ENCODE measurements at places on chromosomes 4 and X. TPM values are rescaled to one million over a fixed set of nuclear protein-coding genes. Genes with fewer than 3 reads are reported as not detected.

The PRRG1 gene
- total RNA-seq: 33.7 TPM

The PPP1R3F gene
- 5.6 TPM for total RNA-seq

The TRAM1L1 gene
- total RNA-seq: 3.1 TPM

The HPGD gene
- 0.20 TPM for total RNA-seq

The MAGEB10 gene
- not detected for total RNA-seq

The CNKSR2 gene
- total RNA-seq: 2.2 TPM

- no peak for DNase-seq
- H3K4me3 ChIP-seq: no peak overlapping the region
- no peaks in the 10 kb centered on the region for H3K27me3 ChIP-seq
- H3K27ac ChIP-seq: no peak overlapping the region
- H3K36me3 ChIP-seq: no peaks in the 10 kb centered on the region
These were observed 23.4 kb upstream of the PPP3CA start for GRCh38 chr4:101370663-101371210.

DNA sequence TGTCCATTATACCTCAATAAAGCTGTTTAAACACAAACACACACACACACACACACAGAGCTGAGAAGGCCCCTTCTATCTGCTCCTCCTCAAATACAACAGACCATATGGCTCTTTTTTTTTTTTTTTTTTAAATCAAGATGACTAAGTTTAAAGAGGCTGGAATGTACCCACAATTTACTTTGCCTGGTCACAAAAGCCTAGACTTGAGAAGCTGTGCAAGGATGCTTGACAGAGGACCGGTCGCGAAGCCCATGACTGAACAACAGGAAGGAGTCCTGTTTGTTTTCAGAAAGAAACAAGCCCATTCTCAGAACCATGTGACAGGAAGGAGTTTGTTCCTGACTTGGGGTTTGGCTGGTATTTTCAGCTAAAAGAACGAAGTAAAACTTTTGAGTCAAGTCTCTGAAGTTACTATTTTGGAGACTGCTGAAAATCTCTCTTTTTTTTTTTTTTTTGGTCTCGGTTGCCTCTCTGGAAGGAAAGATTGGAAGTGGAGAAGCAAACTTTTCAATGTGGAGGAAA is 650.9 kb upstream of the TENM3 start:
- H3K4me1 ChIP-seq: no peaks in the 10 kb centered on the region
- DNase-seq: peak; percentile 34
- H3K27ac ChIP-seq: no peak overlapping the region
- H3K36me3 ChIP-seq: no peaks in the 10 kb centered on the region
- no peak overlapping the region for H3K4me3 ChIP-seq

- H3K4me1 ChIP-seq: peaks cover 2% of the 10 kb centered on the region
- no peaks in the 10 kb centered on the region for H3K36me3 ChIP-seq
- no peak overlapping the region for H3K4me3 ChIP-seq
- H3K27ac ChIP-seq: peak overlapping the region; percentile 26
- peak; percentile 67 for DNase-seq
These were observed 253.6 kb downstream of the CBLL2 start for GRCh38 chrX:22526339-22526738.

GRCh38 chr4:87093443-87094123 is 126.8 kb downstream of the KLHL8 start:
- peaks cover 8% of the 10 kb centered on the region for H3K27me3 ChIP-seq
- H3K27ac ChIP-seq: peak overlapping the region; percentile 47
- H3K4me3 ChIP-seq: no peak overlapping the region
- DNase-seq: peak; percentile 39
- peaks cover 18% of the 10 kb centered on the region for H3K4me1 ChIP-seq
- no peaks in the 10 kb centered on the region for H3K36me3 ChIP-seq

DNA sequence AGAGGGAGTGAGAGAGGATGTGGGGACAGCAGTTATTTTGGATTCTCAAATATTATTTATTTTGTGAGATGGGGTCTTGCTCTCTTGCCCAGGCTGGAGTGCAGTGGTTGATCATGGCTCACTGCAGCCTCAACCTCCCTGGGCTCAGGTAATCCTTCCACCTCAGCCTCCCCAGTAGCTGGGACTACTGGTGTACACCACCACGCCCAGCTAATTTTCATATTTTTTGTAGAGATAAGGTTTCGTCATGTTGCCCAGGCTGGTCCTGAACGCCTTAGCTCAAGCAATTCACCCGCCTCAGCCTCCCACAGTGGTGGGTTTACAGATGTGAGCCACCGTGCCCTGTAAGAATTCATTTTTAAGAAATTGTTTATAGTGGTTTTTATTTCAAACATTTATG is 61.2 kb downstream of the FHDC1 start:
- no peaks in the 10 kb centered on the region for H3K4me1 ChIP-seq
- H3K27ac ChIP-seq: no peak overlapping the region
- H3K27me3 ChIP-seq: no peaks in the 10 kb centered on the region

GRCh38 chr4:188078116-188078515 is 31.3 kb downstream of the TRIML2 start:
- DNase-seq: no peak
- H3K36me3 ChIP-seq: no peaks in the 10 kb centered on the region
- no peaks in the 10 kb centered on the region for H3K27me3 ChIP-seq

DNA sequence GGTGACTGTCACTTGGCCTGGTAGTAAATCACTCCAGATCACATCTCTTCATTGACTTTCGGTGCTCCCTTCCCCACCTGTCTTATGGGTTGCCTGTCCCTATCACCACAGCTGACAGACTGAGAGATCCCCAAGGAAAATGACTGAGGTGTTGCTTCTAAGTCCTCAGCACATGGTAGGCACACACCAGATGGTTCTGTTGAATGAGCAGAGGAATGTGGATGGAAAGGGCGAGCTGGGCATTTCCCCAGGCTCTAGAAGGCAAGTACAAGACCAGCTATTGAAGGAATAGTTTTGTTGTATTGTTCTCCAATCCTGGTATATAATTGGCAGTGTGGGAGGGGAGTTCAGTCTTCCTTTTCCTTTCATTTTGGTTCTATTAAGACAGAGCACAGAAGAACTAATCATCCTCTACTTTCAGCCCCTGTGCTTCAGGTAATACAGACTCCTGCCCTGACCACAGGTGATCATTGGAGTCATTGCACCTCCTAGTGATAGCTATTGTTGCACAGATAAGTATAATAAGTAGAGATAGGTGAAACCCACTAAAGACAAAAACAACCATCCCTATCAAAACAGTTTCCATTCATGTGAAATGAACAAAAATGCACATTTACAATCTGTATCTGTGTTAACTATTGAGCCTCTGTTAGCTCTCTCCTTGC is 158.6 kb downstream of the TRAM1L1 start:
- no peaks in the 10 kb centered on the region for H3K4me1 ChIP-seq
- no peaks in the 10 kb centered on the region for H3K36me3 ChIP-seq
- DNase-seq: no peak

- DNase-seq: peak; percentile 65
- no peak overlapping the region for H3K4me3 ChIP-seq
- H3K4me1 ChIP-seq: no peaks in the 10 kb centered on the region
These were observed 200.3 kb downstream of the FAT4 start for GRCh38 chr4:125515016-125515415.

GRCh38 chr4:184598753-184599491 is 50.3 kb downstream of the CASP3 start:
- H3K4me1 ChIP-seq: peaks cover 4% of the 10 kb centered on the region
- H3K27ac ChIP-seq: no peak overlapping the region
- H3K4me3 ChIP-seq: no peak overlapping the region
- no peaks in the 10 kb centered on the region for H3K27me3 ChIP-seq
- H3K36me3 ChIP-seq: no peaks in the 10 kb centered on the region

- no peak overlapping the region for H3K4me3 ChIP-seq
- H3K36me3 ChIP-seq: no peaks in the 10 kb centered on the region
- no peak overlapping the region for H3K27ac ChIP-seq
- H3K27me3 ChIP-seq: no peaks in the 10 kb centered on the region
- H3K4me1 ChIP-seq: no peaks in the 10 kb centered on the region
These were observed 57.8 kb downstream of the SPATA4 start for GRCh38 chr4:176137631-176138030.

- H3K27ac ChIP-seq: no peak overlapping the region
- no peak for DNase-seq
- H3K36me3 ChIP-seq: no peaks in the 10 kb centered on the region
- no peaks in the 10 kb centered on the region for H3K27me3 ChIP-seq
These were observed 15.8 kb downstream of the MAOB start for GRCh38 chrX:43866423-43866822.

GRCh38 chr4:26141911-26142638 is 178.7 kb upstream of the RBPJ start:
- H3K27ac ChIP-seq: no peak overlapping the region
- H3K4me1 ChIP-seq: no peaks in the 10 kb centered on the region
- no peak for DNase-seq
- H3K36me3 ChIP-seq: no peaks in the 10 kb centered on the region
- H3K27me3 ChIP-seq: no peaks in the 10 kb centered on the region

DNA sequence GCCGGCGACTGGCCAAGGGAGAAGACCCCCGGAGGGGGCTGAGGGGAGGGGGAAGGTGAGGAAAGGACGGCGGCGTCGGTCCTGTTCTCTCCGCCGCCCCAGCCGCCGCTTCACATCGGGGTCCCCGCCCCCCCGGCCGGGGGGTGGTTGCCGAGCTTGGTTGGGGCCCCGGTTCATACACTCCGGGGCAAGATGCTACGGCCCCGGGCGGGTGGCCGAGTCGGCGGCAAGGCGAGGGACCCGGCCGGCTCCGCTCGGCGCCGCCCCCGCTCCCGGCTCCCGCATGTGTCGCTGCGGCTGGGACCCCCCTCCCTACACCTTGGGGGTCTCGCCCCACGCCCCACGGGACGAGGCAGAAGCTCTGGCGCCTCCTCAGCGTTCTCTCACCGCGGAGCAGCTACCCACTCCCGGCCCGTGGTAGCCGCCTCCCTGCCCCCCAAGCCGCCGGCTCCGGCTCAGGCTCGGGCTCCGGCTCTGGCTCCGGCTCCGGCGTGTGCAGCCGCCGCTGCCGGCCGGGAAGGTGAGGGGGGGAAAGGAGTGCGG is 461 bp downstream of the FBXW7 start:
- H3K27me3 ChIP-seq: no peaks in the 10 kb centered on the region
- peak overlapping the region; percentile 73 for H3K27ac ChIP-seq
- H3K4me1 ChIP-seq: peaks cover 8% of the 10 kb centered on the region
- H3K4me3 ChIP-seq: peak overlapping the region; percentile 80
- no peak for DNase-seq
- peaks cover 3% of the 10 kb centered on the region for H3K36me3 ChIP-seq

GRCh38 chr4:80045786-80046185 is 27.2 kb downstream of the ANTXR2 start:
- peaks cover 32% of the 10 kb centered on the region for H3K36me3 ChIP-seq
- no peaks in the 10 kb centered on the region for H3K4me1 ChIP-seq
- no peak overlapping the region for H3K4me3 ChIP-seq
- H3K27me3 ChIP-seq: no peaks in the 10 kb centered on the region

DNA sequence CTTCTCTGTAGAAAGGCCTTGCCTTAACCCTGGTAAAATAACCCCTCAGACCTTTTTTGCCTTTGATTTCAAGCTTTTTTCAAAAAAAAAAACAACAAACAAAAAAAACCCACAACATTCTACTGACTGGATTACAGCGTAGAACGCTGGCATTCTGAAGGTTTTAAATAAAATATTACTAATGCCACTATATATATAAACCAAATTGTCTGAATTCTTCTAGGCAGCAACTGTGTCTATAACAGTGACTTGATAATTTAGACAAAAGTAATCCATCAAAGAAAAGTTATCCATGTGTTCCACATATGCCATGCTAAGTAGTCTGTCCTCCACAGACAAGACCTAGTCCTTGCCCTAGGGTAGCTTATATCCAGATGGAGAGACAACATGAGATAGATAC is 33.6 kb upstream of the CXCL8 start:
- H3K27ac ChIP-seq: no peak overlapping the region
- H3K27me3 ChIP-seq: no peaks in the 10 kb centered on the region
- H3K4me1 ChIP-seq: peaks cover 46% of the 10 kb centered on the region
- H3K4me3 ChIP-seq: no peak overlapping the region
- no peak for DNase-seq
- no peaks in the 10 kb centered on the region for H3K36me3 ChIP-seq

GRCh38 chrX:151386838-151387459 is 10.1 kb upstream of the VMA21 start:
- H3K27ac ChIP-seq: no peak overlapping the region
- no peaks in the 10 kb centered on the region for H3K36me3 ChIP-seq
- no peak for DNase-seq
- no peak overlapping the region for H3K4me3 ChIP-seq

DNA sequence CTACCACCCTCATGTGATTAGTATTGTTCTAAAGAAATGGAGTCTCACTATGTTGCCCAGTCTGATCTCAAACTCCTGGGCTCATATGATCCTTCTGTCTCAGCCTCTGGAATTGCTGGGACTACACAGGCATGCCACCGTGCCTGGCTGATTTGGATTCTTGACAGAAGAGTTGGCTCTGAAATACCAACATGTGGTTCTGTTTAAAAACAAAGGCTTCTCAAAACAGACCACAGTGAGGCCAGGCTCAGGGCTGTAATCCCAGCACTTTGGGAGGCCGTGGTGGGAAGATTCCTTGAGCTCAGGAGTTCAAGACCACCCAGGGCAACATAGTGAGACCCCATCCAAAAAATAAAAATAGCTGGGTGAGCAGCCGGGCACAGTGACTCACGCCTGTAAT is 126.7 kb downstream of the DHRSX start:
- H3K36me3 ChIP-seq: no peaks in the 10 kb centered on the region
- H3K4me3 ChIP-seq: no peak overlapping the region
- no peak overlapping the region for H3K27ac ChIP-seq
- no peaks in the 10 kb centered on the region for H3K27me3 ChIP-seq
- H3K4me1 ChIP-seq: peaks cover 7% of the 10 kb centered on the region

GRCh38 chrX:117538178-117539089 is 578.2 kb downstream of the KLHL13 start:
- H3K27ac ChIP-seq: no peak overlapping the region
- no peak for DNase-seq
- H3K4me3 ChIP-seq: no peak overlapping the region
- H3K27me3 ChIP-seq: no peaks in the 10 kb centered on the region
- H3K36me3 ChIP-seq: no peaks in the 10 kb centered on the region
- H3K4me1 ChIP-seq: no peaks in the 10 kb centered on the region

DNA sequence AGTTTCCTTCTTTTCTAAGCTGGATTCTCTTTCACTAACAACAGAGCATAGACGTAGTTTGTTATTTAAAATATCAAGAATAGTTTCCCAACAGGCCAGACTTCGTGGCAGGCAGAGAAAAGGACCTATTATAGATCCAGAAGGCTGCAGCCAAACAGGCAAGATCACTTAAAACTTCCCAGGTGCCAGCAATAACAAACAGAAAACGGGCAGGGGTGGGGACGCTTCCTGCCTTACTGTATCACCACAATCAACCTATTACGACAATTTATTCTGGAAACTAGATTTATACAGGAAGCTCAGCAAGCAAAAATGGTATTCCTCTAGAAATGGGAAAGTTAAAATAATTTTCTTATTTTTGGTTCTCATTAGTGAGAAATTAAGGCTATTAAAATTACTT is 22.1 kb downstream of the RWDD4 start:
- no peak overlapping the region for H3K4me3 ChIP-seq
- H3K36me3 ChIP-seq: no peaks in the 10 kb centered on the region
- peak overlapping the region; percentile 59 for H3K27ac ChIP-seq
- H3K4me1 ChIP-seq: peaks cover 35% of the 10 kb centered on the region

- H3K27ac ChIP-seq: no peak overlapping the region
- no peaks in the 10 kb centered on the region for H3K36me3 ChIP-seq
- H3K4me1 ChIP-seq: no peaks in the 10 kb centered on the region
- no peaks in the 10 kb centered on the region for H3K27me3 ChIP-seq
- DNase-seq: no peak
These were observed 414.6 kb upstream of the HS3ST1 start for GRCh38 chr4:11843340-11843739.
